Bronchial epithelial cell (primary cell): ENCODE measurements at places on chromosomes 4 and X.
A peak's percentile ranks its signal among the peaks of the same experiment; 100 is the strongest.

DNA sequence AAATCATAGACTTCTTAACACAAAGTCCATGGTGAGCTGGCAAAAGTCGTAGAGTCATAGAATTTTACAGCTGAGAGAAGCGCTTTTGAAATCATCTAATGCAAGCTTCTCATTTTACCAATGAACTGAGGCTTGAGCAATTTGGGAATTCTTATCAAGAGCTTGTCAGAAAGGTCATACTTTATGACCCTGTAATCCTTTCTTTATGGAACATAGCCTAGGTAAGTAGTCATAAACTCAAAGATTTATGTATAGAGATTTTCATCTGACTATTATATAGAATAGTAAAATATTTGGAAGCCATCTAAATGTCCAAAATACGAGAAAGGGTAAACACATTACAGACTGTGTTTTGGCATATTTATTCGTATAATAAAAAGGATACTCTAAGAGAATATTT, 563.5 kb downstream of the PCDH7 start:
- no peak for DNase-seq

GRCh38 chr4:74447636-74448233, 2.8 kb downstream of the AREG start:
- DNase-seq = no peak

DNA sequence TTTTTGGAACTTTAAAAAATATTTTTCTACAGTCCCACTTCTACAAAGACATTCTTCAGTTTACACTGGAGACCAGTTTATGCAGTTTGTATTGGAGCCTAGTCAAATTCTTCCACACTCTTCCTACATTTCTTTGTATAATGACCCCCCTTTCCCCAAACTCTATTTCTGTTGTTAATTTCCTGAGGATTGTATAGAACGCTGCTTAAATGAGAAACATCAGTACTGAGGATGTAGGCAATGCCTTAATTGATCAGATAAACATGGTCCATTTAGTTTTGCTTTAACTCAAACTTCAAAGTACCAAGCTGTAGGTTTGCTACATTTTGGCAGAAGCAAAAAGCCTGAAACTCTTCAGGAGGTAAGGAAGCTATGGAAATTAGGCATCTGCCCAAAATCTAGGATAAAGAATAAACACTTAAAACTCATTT, 155.5 kb downstream of the SLC7A11 start:
- DNase-seq = no peak

DNA sequence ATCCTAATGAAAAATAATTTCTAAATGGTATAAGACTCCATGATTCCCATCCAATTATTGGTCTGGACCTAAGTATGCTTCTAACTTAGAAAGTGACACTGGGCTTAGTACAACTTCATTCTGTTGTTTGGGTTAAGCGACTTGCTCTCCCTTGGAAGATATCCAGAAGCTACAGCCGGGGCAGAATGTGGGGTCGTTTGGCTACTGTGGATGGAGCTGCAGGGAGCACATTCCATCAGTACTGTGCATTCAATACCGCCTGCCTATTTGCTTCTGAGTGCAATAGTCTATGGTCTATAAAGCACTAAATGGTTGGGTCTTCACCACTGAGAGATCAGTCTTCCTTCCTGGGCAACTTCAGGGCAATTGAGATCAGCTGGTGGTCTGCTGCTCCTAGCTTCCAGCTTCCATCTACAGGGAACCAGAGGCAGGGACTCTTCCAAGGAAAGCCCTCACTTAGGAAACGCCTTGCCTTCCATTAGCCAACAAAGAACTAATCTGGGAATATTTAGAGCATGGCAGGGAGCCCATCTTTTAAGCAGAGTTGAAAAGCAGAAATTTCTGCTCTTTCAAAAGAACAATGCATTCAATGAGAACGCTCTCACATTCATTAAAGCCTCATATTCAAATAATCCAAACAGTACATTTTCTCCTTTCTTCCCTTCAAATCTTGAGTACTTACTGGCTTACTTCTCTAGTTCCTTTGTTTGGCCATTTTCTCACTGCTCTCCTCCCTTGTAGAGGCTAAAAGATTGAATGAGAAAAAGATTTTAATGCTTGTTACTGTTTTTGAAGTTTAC, 1049.9 kb upstream of the TENM3 start:
- DNase-seq = no peak

- DNase-seq = no peak
Observed at GRCh38 chr4:94208266-94208665, 601 bp downstream of the SMARCAD1 start.

DNA sequence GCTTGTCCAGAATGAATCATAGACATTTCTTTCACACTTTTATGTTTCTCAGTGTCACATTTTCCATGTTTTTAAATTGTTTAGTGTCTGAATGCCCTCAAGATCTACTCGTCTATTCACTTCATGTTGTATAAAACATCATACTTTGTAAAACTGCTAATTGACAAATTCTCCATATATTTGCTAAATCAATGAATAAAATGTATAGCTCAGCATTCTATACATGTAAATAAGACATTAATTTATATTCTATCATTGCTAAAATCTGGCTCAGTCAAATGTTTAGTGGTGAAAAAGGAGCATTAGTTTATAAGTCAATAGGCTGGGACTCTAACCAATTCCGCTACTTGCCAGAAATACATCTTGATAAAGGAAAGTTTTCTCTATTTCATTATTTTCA, 379.6 kb downstream of the NAF1 start:
- DNase-seq = no peak

DNA sequence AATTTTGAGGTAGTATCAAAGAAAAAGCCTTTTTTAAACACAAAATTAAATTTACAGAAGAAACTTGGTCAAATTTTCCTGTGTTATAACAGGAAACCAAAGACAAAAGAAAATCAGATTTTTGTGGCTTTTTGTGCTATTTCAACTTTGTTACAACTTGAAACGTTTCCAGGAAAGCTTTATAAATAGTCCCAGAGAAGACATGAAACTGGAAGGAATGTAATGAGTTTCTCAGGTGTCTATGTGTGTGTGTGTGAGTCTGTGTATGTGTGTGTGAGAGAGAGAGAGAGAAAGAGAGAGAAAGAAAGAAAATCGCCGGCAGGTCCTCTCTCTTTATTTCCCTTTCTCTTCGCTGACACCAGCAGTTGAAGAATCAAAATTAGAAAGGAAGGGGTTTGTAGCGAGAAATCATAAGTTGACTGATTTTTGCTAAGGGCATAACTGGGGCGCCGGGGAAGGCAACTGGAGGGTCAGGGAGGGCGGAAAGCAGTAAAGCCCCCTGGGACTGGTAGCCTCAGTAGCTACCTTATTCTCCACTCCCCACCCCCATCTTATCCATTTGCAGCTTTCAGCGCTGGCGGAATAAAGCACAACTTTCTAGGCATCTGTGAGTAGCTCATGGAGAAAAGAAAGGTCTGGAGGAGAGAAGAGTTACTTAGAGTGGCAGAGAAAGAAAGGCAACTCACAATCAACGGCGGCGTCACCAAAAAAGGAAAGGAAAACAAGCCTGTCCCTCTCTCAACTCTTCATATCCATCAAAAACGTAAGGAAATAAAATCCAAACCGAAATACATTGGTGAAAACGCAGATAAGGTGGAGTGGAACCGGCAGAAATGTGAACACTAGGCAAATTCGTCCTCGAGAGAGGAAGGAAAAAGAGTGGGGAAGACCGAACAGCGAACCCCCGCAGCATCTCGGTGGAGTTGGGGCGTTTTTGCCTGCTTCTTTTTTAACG, 1.3 kb downstream of the TMEM47 start:
- DNase-seq = no peak

DNA sequence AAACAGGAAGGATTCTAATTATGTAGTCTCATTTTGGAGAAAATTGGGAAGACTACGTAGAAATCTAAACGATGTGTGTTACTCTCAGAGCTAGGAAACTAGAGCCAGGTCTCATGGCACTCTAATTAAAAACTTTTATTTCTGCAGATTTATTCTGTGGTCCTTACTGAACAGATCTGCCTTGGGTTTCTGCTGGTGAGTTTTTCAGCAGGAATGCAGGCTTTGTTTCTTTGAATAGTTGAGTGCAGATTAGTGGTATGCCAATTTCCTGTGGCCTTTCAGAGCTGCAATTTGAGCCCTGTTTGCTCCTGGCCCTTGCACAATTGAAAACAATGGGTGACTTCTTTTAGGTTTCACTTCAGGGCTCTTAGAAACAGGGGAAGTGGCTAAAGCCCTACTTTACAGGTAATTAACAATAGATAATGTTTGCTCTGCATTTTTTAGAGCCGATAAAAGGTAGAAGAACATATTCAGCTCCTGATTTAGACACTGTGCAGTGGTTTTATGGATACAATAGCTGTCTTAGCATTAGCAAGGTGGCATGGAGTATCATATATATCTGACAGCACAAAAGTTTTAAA, 21.8 kb downstream of the SPRY1 start:
- DNase-seq = peak; percentile 92

GRCh38 chr4:1472148-1472797, 66.0 kb upstream of the NKX1-1 start:
- no peak for DNase-seq

DNA sequence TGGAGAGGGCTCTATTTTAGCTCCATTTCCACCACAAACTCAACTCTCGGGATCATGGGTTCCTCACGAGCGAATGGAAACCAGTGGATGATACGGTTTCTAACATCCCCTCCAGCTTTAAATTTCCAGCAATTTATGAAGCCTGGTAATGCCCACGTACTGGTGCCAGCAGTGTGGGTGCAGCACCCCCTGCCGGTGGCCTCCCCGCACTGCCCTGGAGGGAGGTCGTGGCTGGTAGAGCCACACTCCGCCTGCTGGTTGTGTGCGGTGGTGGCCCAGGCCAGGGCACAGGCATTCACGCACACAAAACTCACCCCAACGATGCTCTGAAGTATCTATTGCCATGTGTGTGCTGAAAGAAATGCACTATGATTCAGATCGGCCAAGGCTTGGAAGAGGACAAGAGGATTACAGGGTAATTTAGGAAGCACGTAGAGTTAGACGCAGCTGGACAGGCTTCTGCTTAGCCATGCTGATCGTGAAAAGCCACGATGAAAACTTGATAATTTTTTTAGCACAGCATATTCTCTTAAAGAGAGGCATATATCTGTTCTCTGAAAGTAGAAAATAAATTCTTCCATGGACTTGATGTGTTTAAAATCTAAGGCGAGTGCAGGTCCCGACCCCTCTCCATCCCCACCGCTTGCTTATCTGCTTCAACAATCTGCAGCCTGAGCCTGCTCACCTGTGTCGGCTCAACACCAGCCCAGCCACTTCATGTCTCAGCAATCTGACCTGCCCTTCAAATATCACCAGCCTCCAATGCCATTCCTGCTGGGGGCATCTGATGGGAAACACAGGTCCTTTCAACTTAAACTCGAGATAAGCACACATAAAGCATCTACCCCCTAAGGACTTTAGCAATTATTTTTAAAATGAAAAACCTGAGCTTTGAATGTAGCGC, 59.1 kb downstream of the SCD5 start:
- peak; percentile 42 for DNase-seq

GRCh38 chr4:83024233-83024632, 10.8 kb upstream of the COPS4 start:
- no peak for DNase-seq

GRCh38 chr4:85611661-85612060, 136.7 kb downstream of the ARHGAP24 start:
- peak; percentile 59 for DNase-seq

GRCh38 chr4:115418635-115419396, 305.4 kb upstream of the NDST4 start:
- no peak for DNase-seq

DNA sequence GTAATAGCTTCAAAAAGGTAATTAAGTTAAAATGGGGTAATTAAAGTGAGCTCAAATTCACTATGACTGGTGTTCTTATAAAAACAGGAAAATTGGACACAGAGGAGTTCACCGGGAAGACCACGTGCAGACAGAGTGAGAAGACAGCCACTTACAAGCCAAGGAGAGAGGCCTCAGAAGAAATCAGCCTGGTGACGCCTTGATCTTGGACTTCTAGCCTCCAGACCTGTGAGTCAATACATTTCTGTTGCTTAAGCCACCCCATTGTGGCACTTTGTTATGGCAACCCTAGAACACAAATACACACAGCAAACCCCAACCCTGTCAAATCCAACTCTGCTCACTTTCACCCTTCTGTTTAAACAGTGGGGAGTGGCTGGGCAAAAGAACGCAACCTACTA, 4.1 kb upstream of the CD38 start:
- DNase-seq = peak; percentile 82

- no peak for DNase-seq
Observed at GRCh38 chr4:2698504-2698903, 57.6 kb downstream of the TNIP2 start.

DNA sequence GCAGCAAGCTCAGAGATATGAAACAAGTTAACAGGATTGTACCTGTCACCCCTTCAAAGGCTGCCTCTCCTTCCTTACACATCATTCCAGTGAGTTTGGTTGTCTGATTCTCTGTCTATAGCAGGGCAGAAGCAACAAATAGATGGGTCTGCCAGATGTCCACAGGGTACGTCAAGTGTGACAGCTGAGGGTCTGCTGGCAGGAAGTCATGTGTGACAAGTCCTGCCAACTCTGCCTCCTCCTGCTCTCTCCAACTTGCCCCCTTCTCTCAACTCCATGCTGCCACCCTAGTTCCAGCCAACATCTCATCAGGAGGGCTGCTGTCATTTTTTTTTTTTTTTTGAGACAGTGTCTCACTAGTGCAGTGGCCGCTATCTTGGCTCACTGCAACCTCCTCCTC, 109.2 kb downstream of the NSUN7 start:
- no peak for DNase-seq

- no peak for DNase-seq
Observed at GRCh38 chr4:40984051-40984450, 230.3 kb downstream of the APBB2 start.

- DNase-seq = no peak
Observed at GRCh38 chr4:144985531-144985930, 112.5 kb downstream of the ANAPC10 start.

GRCh38 chrX:41868392-41868977, 54.9 kb downstream of the CASK start:
- DNase-seq = no peak

- no peak for DNase-seq
Observed at GRCh38 chr4:7708981-7709380, 230.7 kb downstream of the AFAP1 start.

DNA sequence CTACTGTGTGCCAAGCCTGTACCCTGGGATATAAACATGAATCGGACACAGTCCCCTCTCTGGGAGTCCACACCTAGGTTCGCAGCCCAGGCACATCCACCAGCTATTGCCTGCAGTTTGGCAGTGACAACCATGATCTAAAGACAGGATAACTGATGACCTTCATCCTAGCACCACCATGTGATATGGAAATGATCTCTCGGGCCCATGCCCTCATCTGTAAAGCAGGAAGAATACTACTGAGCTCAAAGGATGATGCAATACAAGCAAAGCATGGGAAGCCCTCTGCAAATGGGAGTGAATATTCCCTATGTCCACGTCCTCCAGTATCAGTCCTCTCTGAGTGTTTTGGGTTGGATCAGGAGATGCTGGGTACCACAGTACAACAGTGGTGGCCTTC, 80.9 kb upstream of the MSX1 start:
- DNase-seq = no peak

GRCh38 chr4:14920237-14920636, 82.0 kb upstream of the CPEB2 start:
- no peak for DNase-seq

GRCh38 chr4:20043991-20044390, 207.7 kb upstream of the SLIT2 start:
- no peak for DNase-seq
